Mesenteric fat pad (tissue), 1 donor: ENCODE measurements at places on chromosomes 1 and 21. TPM values are rescaled to one million over a fixed set of nuclear protein-coding genes. Genes with fewer than 3 reads are reported as not detected.

GRCh38 chr1:61289232-61290098 lies 207.1 kb downstream of the NFIA start:
- no peak for DNase-seq

ADAM30 gene
- not detected for total RNA-seq

GRCh38 chr1:160637821-160638539 lies 8.9 kb downstream of the SLAMF1 start:
- DNase-seq = no peak

GRCh38 chr1:66599346-66599745 lies 65.4 kb downstream of the SGIP1 start:
- DNase-seq = no peak
